ENCODE measurements at places on chromosomes 1 and 21. TPM values are rescaled to one million over a fixed set of nuclear protein-coding genes. Genes with fewer than 3 reads are reported as not detected.

GNAT2 gene
- 0.22 TPM for total RNA-seq

CHD1L gene
- total RNA-seq, result 29.4 TPM

SPRR4 gene
- total RNA-seq, result not detected

CYP2J2 gene
- 0.54 TPM for total RNA-seq

OR2L3 gene
- total RNA-seq, result not detected

All from articular chondrocyte of knee joint (primary cell).